ENCODE measurements at places on chromosomes 2 and 18.
A peak's percentile ranks its signal among the peaks of the same experiment; 100 is the strongest.

GRCh38 chr2:164803776-164804466 lies 37.7 kb downstream of the COBLL1 start:
- DNase-seq, result no peak

- no peak for DNase-seq
Observed at GRCh38 chr2:234425639-234426603, 71.0 kb downstream of the ARL4C start.

- DNase-seq, result no peak
Observed at GRCh38 chr2:86305915-86306254, 31.5 kb downstream of the REEP1 start.

DNA sequence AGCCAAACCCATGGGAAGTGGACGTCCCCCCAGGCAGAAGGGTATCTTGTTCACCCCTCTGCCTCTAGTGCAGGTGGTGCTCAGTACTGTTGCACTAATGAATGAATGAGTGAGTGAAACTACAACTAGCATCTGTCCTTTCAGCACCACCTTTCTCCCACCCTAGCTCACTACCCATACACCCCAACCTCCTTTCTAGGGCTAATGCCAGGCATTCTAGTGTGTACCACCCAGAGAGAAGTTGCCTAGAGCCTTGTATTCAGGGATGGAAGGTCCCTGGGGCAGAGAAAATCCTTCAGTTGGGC lies 22.5 kb downstream of the CCT7 start:
- DNase-seq, result no peak

DNA sequence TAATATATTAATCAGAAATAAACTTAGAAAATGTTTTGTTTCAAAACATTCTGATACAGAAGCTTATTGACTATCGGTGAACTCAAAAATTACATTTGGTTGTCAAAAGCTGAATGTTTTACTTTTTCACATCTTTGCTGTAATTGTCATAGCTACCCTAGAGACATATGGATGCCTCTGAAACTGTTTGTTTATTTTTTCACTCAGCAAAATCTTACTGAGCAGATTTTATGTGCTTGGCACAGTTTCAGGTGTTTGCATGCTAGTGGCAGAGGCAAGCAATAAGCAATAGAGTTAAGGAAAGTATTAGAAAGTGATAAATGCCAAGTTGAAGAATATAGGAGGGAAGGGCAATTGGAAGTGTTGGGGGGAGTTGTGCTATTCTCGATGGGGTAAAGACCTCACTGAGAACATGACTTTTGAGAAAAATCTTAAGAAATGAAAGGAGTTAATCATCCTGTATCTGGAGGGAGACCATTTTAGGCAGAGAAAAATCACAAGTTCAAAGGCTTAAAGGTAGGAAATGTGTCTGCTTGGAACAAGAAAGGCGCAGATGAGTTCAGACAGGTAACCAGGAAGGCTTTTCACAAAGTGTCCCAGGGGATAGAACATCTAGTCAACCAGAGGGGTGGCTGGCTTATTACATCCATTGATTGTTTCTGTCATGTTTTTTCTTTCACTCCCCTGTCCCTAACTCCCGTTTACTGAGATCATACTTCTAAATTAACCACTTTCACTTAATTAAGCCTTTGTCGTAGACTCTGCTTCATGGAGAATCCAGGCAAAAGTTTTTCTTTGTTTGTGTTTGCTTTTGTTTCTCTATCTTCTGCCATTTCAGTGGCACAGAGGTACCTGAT lies 27.2 kb upstream of the COBLL1 start:
- DNase-seq, result no peak

GRCh38 chr2:47357483-47357882 lies 45.5 kb upstream of the MSH2 start:
- DNase-seq, result no peak

DNA sequence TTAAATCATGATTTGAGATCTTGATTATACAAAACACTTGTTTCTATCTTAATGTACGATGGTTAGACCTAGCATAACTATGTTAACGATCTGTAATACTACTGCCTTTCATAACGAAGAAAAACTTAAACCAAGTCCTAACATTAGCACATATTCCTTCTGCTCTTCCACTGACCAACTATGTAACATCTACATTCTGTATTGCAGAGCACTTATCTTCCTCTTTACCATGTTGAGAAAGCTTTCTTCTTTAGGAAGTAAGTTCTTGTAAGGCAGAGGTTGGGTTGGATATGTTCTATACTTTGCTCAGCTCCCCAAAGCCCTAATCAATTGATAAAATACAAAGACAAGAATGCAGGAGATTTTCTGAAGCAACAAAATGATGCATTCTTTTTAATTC lies 7.9 kb upstream of the ZNF407 start:
- DNase-seq, result no peak

GRCh38 chr2:226649871-226650660 lies 149.6 kb downstream of the IRS1 start:
- DNase-seq, result peak; percentile 16

- DNase-seq, result no peak
Observed at GRCh38 chr18:53798516-53798915, 426.0 kb downstream of the MBD2 start.

GRCh38 chr18:75846321-75846720 lies 418.8 kb upstream of the SMIM21 start:
- no peak for DNase-seq

GRCh38 chr2:43643680-43644079 lies 6.6 kb downstream of the PLEKHH2 start:
- DNase-seq, result no peak

- no peak for DNase-seq
Observed at GRCh38 chr2:241777686-241778627, 1.3 kb downstream of the GAL3ST2 start.

- no peak for DNase-seq
Observed at GRCh38 chr2:3563521-3563976, 5.4 kb upstream of the RNASEH1 start.

GRCh38 chr18:79518028-79518682 lies 122.4 kb downstream of the NFATC1 start:
- no peak for DNase-seq

DNA sequence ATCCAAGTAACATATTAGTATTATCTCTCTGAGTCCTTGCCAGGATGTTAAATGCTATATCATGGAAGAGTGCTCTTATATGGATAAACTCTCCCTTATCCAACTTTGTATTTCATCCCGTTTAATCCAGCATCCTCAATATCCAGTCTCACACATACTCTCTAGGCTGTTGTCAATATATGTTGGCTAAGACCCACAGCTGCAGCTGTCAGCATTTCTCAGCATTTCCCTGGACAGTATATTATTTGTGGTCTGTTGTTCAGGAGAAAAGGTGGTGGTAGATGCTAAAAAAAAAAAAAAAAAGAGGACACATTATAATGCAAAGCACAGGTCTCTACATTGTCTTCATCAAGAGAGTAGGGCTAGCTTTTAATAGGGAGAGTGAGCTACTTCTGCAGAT lies 1368.0 kb upstream of the ZEB2 start:
- no peak for DNase-seq

DNA sequence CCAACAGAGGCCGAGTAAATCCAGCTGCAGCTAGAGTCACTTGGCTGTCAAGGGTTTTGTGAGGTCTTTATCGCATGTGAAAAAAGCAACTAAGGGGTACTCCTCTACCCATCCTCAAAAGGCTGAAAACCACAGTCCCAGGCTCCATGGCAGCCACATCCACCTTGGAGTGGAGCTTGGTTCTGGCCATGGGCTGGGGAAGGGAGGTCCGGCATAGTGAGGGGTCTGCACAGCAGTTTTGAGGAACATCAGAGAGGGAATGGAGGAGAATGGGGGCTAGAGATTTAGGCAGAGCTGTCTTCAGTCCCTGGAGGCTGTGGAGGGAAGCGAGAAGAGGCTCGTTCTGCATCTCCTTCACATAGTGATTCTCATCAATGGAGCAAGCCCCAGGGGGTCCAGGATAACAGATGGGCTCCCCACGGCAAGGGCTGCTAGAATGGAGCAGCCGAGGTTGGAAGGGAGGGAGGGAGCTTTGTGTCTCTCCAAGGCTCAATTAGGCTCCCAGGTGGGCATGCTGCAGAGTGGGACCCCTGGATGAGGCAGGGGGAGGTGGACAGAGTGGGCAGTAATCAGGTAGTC lies 21.0 kb downstream of the MROH2A start:
- no peak for DNase-seq

DNA sequence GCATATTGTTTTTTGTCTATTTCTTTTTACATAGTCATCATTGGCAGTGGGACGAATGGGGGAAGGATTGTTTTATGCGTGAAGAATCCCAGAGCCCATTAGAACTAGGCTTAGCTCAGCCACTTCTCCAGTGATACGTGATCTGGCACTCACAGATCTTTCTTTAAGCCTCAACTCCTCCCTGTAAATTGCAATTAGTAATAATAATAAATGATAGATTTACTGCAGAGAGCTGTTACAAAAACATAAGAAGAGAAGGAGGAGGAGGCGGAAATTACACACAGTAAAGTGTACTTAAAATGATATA lies 629.3 kb downstream of the NRXN1 start:
- DNase-seq, result no peak

GRCh38 chr2:647691-648231 lies 29.4 kb downstream of the TMEM18 start:
- no peak for DNase-seq

- DNase-seq, result no peak
Observed at GRCh38 chr2:90069290-90069894, 1377.9 kb downstream of the RPIA start.

GRCh38 chr18:71352618-71353017 lies 1063.8 kb downstream of the SOCS6 start:
- DNase-seq, result no peak

GRCh38 chr2:27019931-27020855 lies 12.6 kb upstream of the TMEM214 start:
- no peak for DNase-seq

DNA sequence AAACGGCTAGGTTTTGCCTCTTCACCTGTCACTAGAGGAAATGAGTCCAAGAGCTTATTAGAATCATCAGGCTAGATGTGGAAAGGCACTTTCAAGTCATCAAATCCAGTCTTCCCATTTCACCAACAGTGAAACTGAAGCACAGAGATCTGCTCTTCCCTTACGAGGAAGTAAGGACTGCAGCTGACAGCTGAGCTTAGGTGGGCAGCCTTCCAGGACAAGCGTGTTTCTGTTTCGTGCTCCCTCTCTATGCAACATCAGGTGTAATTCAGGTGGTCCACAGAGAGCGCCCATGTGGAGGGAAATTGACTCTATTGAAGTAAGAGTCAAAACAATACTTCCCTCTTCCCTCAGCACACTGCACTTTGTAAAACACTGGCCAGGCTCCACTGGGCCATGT lies 5.5 kb downstream of the CYRIA start:
- no peak for DNase-seq

GRCh38 chr2:9199716-9200632 lies 6.6 kb upstream of the ASAP2 start:
- no peak for DNase-seq

DNA sequence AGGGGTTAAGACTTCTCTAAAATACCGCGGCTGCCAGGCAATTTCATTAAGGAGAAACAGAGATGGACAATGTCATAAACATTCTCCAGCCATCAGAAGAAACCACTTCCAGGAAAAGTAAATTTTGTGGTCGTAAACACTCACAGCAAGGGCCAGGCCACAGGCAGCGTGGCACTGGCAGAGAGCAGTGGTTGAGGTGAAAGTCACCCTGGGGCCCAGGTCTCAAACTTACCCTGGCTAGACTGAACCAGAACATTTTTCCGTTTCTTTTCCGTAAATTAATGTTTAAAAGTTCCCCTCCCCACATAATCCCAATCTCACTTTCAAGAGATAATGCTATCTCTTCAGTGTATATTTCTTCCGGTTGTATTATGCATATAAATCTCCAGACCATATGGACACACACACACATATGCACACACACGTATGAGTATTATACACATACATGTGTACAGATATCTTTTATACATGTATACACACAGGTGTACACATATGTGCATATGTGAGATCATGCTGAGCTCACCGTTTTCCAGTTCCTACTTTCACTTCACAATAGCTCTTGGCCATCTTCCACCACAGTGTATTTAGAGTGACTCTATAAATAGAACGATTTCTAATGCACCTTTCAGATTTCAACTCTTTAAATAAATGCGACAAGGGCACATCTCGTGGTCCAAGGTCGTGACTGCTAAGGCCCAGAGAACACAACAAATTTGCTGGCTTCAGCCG lies 90.1 kb downstream of the MALT1 start:
- no peak for DNase-seq

- DNase-seq, result no peak
Observed at GRCh38 chr2:239636808-239637207, 236.0 kb upstream of the HDAC4 start.

GRCh38 chr18:74836296-74837139 lies 238.8 kb downstream of the ZNF407 start:
- DNase-seq, result no peak

DNA sequence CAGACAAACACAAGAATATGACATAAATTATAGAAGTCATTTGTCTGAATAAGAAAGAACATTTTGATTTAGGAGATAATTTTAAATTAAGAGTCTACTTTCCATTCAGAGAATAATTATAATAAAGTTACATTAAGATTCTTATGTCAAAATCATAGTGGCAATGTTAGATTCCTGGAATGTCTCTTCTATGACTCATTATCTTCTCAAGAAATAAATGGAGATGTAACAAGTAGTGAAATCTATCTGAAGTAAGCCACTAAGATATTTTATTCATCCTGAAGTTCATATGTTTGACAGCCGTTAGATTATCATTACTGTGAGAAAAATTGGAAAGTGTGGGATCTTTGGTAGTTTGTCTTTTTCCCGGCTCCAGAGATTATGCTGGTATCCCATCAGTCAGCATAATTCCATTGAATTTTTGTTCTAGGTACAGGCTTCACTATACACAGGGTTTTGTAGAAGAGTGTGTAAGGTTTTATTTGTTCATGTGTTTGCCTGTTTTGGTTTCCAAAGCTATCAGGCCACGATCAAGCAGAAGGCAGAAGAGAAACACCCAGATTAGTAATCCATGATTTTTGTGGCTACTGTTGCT lies 1246.6 kb upstream of the LRRTM1 start:
- DNase-seq, result no peak

- no peak for DNase-seq
Observed at GRCh38 chr2:127805491-127805890, 5.5 kb downstream of the WDR33 start.

DNA sequence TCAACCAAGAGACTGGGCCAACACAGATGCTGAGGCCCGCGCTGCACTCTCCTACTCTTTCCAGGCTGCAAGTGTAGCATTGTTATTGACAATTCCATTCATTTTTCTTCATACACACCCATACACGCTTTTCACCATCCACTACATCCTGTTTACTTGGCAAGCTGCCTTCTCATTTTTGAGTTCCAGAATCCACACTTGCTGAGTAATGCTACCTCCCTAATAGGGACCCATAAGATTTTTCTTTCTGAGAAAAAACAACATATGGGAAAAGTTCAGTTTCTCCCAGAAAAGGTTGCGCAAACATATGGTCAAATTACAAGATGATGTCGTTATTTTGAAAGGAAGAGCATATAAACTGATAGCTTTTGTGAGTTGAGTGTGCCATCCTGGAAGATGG lies 3.3 kb upstream of the NETO1 start:
- no peak for DNase-seq

DNA sequence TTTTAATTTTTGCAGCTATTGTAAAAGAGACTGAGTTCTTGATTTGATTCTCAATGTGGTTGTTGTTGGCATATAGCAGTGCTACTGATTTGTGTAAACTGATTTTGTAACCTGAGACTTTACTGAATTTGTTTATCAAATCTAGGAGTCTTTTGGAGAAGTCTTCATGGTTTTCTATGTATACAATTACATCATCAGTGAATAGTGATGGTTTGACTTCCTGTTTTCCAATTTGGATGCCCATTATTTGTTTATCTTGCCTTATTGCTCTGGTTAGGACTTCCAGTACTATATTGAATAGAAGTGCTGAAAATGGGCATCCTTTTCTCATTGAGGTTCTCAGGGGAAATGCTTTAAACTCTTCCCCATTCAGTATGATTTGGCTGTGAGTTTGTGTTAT lies 99.7 kb downstream of the GULP1 start:
- no peak for DNase-seq

Data from stimulated activated CD4-positive, alpha-beta T cell treated with anti-CD3 and anti-CD28 coated beads, Interleukin-15, amount 100 ng/mL, for 1 hour (primary cell).